Fibroblast of lung (primary cell): ENCODE measurements at places on chromosomes 16 and 17.

GRCh38 chr16:53029971-53030370 is 22.7 kb downstream of the CHD9NB start:
- no peak for DNase-seq
- H3K36me3 ChIP-seq = no peaks in the 10 kb centered on the region

DNA sequence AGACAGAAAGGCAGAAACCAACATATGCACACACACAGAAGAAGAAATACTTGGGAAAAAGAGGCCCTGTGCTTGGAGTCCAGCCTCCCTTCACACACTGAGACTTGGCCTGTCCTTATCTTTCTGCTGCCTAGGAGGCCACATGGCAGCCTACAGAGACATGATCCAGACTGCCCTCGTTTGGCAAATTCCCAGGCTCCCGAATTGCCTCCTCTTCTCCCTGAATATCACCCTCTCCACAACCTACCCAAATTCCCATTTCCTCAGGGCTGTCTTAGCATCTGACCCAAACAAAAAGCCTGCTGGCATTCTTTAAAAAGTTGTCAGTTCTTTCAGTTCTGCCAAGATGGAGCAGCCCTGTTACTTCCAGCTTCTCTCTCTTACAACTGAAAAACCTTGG is 59.8 kb downstream of the DNAH17 start:
- H3K27ac ChIP-seq = no peak overlapping the region
- H3K4me1 ChIP-seq = no peaks in the 10 kb centered on the region
- DNase-seq = no peak
- no peaks in the 10 kb centered on the region for H3K27me3 ChIP-seq
- no peaks in the 10 kb centered on the region for H3K36me3 ChIP-seq
- no peak overlapping the region for H3K4me3 ChIP-seq

GRCh38 chr17:37158290-37158689 is 209.5 kb downstream of the AATF start:
- peaks cover 2% of the 10 kb centered on the region for H3K36me3 ChIP-seq
- no peak overlapping the region for H3K4me3 ChIP-seq
- DNase-seq = no peak
- H3K27me3 ChIP-seq = no peaks in the 10 kb centered on the region

- peak overlapping the region; percentile 9 for H3K27ac ChIP-seq
- DNase-seq = peak; percentile 68
- no peaks in the 10 kb centered on the region for H3K27me3 ChIP-seq
These were observed 118.1 kb downstream of the FTO start for GRCh38 chr16:53821957-53822625.

GRCh38 chr16:1677339-1677738 is 740 bp upstream of the JPT2 start:
- peaks cover 16% of the 10 kb centered on the region for H3K36me3 ChIP-seq
- H3K4me3 ChIP-seq = peak overlapping the region; percentile 23
- H3K27me3 ChIP-seq = no peaks in the 10 kb centered on the region
- peaks cover 7% of the 10 kb centered on the region for H3K4me1 ChIP-seq

- no peaks in the 10 kb centered on the region for H3K36me3 ChIP-seq
- no peak for DNase-seq
- H3K27ac ChIP-seq = no peak overlapping the region
- H3K4me3 ChIP-seq = no peak overlapping the region
These were observed 7.4 kb upstream of the P2RX1 start for GRCh38 chr17:3923466-3924190.

DNA sequence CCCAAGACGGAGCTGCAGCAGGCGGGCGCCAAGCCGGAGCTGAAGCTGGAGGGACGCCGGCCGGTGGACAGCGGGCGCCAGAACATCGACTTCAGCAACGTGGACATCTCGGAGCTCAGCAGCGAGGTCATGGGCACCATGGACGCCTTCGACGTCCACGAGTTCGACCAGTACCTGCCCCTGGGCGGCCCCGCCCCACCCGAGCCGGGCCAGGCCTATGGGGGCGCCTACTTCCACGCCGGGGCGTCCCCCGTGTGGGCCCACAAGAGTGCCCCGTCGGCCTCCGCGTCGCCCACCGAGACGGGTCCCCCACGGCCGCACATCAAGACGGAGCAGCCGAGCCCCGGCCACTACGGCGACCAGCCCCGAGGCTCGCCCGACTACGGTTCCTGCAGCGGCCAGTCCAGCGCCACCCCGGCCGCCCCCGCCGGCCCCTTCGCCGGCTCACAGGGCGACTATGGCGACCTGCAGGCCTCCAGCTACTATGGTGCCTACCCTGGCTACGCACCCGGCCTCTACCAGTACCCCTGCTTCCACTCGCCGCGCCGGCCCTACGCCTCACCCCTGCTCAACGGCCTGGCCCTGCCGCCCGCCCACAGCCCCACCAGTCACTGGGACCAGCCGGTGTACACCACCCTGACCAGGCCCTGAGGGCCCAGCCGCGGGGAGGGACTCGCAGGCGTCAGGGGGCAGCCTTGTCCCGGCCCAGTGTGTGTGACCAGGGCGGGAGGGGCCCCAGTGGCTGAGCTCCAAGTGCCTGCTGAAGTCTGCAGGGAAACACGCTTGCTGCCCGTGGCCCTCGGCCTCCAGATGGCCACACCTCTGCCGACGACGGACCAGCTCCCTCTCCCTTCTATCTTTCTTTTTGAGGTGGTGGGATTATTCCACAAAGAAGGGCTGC is 3.4 kb downstream of the SOX8 start:
- H3K36me3 ChIP-seq = no peaks in the 10 kb centered on the region
- H3K4me3 ChIP-seq = no peak overlapping the region
- H3K4me1 ChIP-seq = no peaks in the 10 kb centered on the region
- H3K27ac ChIP-seq = no peak overlapping the region
- DNase-seq = no peak
- H3K27me3 ChIP-seq = peaks cover 27% of the 10 kb centered on the region

- H3K27me3 ChIP-seq = no peaks in the 10 kb centered on the region
- DNase-seq = peak; percentile 67
- peaks cover 4% of the 10 kb centered on the region for H3K36me3 ChIP-seq
These were observed 13.1 kb downstream of the MPHOSPH6 start for GRCh38 chr16:82156761-82157533.

GRCh38 chr17:59433586-59433985 is 102.1 kb downstream of the YPEL2 start:
- no peaks in the 10 kb centered on the region for H3K36me3 ChIP-seq
- H3K27me3 ChIP-seq = no peaks in the 10 kb centered on the region
- no peak for DNase-seq
- H3K4me3 ChIP-seq = no peak overlapping the region
- H3K27ac ChIP-seq = no peak overlapping the region
- H3K4me1 ChIP-seq = peaks cover 4% of the 10 kb centered on the region

GRCh38 chr17:9918804-9919352 is 13.8 kb upstream of the RCVRN start:
- no peak overlapping the region for H3K27ac ChIP-seq
- DNase-seq = no peak
- no peak overlapping the region for H3K4me3 ChIP-seq
- H3K27me3 ChIP-seq = no peaks in the 10 kb centered on the region
- no peaks in the 10 kb centered on the region for H3K36me3 ChIP-seq

- DNase-seq = no peak
- H3K36me3 ChIP-seq = no peaks in the 10 kb centered on the region
- no peak overlapping the region for H3K4me3 ChIP-seq
- H3K4me1 ChIP-seq = peaks cover 9% of the 10 kb centered on the region
- H3K27ac ChIP-seq = no peak overlapping the region
- peaks cover 3% of the 10 kb centered on the region for H3K27me3 ChIP-seq
These were observed 13.6 kb downstream of the PIMREG start for GRCh38 chr17:6457688-6458459.

DNA sequence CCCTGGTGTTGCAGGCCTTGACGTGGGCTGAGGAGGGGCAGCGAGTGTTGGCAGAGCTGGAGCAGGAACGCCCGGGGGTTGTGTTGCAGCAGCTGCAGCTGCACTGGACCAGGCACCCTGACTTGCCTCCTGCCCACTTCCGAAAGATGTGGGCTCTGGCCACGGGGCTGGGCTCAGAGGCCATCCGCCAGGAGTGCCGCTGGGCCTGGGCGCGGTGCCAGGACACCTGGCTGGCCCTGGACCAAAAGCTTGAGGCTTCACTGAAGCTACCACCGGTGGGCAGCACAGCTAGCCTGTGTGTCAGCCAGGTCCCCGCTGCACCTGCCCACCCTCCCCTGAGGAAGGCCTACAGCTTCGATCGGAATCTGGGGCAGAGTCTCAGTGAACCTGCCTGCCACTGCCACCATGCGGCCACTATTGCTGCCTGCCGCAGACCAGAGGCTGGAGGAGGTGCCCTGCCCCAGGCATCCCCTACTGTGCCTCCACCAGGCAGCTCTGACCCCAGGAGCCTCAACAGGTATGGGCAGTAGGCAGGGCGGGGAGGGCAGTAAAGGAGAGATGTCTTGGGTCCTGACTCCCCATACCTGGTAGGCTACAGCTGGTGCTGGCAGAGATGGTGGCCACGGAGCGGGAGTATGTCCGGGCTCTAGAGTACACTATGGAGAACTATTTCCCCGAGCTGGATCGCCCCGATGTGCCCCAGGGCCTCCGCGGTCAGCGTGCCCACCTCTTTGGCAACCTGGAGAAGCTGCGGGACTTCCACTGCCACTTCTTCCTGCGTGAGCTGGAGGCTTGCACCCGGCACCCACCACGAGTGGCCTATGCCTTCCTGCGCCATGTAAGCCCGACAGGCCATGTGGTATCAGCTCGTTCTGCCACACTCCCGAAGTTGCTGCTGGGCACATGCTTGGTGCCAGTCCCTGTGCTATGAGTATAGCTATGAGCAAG is 5.6 kb downstream of the PLEKHG4 start:
- no peaks in the 10 kb centered on the region for H3K27me3 ChIP-seq
- DNase-seq = no peak
- no peaks in the 10 kb centered on the region for H3K4me1 ChIP-seq
- peaks cover 15% of the 10 kb centered on the region for H3K36me3 ChIP-seq
- no peak overlapping the region for H3K27ac ChIP-seq

DNA sequence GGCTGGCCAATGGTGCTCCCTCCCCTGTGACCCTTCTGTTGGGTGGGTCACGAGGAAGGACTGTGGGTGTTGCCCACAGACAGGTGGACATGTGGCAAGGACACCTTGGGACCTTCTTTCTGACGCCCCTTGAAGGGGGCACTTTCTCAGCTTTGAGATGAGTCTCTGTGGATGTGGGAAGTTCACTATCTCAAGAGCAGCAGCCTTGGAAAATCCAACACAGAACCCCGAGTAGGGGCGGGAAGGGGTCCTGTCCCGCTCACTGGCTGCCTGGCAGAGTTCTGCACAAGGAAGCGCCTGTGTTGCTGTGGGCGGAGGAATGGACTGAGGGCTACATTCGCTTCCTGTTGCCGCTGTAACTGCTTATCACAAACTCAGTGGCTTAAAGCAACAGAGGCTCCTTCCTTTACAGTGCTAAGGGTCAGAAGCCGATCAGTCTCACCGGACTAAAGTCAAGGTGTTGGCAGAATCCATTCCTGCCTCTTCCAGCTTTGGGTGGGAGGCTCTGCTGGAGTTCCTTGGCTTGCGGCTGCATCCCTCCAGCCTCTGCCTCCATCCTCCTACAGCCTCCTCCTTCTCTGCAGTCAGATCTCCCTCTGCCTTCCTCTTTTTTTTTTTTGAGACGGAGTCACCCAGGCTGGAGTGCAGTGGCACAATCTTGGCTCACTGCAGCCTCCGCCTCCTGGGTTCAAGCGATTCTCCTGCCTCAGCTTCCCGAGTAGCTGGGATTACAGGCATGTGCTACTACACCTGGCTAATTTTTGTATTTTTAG is 305.2 kb downstream of the SEC14L1 start:
- H3K27me3 ChIP-seq = no peaks in the 10 kb centered on the region
- no peak overlapping the region for H3K4me3 ChIP-seq
- no peaks in the 10 kb centered on the region for H3K36me3 ChIP-seq
- peak; percentile 59 for DNase-seq

DNA sequence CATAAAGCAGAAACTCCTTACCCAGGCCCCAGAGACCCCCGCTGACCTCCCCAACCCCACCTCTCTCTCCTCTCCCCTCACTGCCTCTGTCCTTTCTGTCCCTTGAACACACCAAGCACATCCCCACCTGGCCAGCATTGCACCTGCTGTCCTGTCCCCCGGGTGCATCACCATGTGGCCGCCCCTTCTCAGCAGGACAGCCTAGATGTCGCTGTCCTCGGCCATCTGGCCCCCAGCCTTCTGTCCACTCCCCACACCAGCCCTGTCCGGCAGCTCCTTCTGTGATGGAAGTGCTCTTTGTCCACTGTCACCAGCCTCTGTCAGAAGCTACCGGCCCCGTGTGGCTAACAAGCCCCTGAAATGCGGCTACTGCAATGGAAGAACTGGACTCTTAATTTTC is 12.3 kb upstream of the MPRIP start:
- H3K27me3 ChIP-seq = no peaks in the 10 kb centered on the region
- peaks cover 9% of the 10 kb centered on the region for H3K4me1 ChIP-seq
- H3K27ac ChIP-seq = no peak overlapping the region
- no peak for DNase-seq

DNA sequence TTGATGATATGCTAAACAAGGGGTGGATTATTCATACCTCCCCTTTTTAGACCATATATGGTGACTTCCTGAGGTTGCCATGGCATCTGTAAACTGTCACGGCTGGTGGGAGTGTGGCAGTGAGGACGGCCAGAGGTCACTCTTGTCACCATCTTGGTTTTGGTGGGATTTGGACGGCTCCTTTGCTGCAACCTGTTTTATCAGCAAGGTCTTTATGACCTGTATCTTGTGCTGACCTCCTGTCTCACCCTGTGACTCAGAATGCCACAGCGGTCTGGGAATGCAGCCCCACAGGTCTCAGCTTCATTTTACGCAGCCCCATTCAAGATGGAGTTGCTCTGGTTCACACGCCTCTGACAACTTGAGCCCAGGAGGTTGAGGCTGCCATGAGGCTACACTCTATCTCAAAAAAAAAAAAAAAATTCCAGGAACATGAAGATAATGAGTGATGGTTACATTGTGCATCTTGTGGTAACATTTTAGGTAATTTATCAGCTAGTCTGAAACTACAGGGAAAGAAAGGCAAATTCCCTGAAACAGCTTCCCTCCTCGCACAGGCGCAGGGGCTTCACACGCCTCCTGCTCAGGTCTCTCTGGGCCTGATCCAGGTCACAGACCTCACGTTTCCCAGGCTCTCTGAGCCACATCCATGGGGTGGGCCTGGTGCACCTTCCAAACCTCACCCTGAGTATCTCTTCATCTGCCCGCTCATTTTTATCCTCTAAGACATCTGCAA is 15.3 kb upstream of the UBE2I start:
- peak; percentile 12 for DNase-seq
- H3K4me1 ChIP-seq = peaks cover 5% of the 10 kb centered on the region
- H3K27me3 ChIP-seq = peaks cover 11% of the 10 kb centered on the region
- no peaks in the 10 kb centered on the region for H3K36me3 ChIP-seq
- H3K4me3 ChIP-seq = no peak overlapping the region
- no peak overlapping the region for H3K27ac ChIP-seq
